ENCODE measurements at places on chromosomes 3 and 15. TPM values are rescaled to one million over a fixed set of nuclear protein-coding genes. Genes with fewer than 3 reads are reported as not detected.

DNA sequence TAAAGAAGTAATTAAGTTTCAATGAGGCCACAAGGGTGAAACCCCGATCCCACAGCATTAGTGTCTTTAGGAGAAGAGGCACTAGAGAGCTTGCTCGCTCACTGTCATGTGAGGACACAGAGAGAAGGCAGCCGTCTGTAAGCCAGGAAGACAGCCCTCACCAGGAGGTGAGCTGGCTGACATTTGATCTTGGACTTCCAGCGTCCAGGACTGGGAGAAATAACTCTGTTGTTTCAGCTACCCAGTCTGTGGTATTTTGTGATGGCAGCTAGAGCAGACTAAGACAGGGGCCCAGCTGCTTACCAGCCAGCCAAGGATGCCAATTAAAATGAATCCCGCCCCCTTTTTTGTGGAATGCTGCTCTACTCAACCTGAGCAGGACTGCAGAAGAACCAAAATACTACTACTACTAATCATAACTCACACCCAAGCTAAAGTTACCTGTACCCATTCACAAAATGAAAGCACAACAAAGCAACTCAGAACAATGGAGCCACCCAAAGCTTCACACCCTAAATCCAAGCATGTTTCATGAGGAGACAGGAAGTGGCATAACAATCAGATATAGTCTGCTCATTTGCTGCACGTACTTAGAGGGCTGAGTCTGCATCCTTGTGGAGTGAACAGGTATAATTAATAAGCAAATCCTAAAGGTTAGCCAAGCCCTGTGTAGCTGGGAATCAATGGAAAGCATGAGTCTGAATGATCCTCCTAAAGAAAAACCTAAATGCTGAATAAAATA, 35.6 kb upstream of the RHCG start:
- H3K27ac ChIP-seq = no peak overlapping the region
- no peak for DNase-seq
- H3K4me3 ChIP-seq = no peak overlapping the region

The RARB gene
- total RNA-seq = not detected

- no peak overlapping the region for H3K4me3 ChIP-seq
- DNase-seq = no peak
- no peaks in the 10 kb centered on the region for H3K27me3 ChIP-seq
- H3K4me1 ChIP-seq = no peaks in the 10 kb centered on the region
Measured at GRCh38 chr3:99418709-99419108, 219.7 kb upstream of the COL8A1 start.

The TADA3 gene
- total RNA-seq = 86.9 TPM

DNA sequence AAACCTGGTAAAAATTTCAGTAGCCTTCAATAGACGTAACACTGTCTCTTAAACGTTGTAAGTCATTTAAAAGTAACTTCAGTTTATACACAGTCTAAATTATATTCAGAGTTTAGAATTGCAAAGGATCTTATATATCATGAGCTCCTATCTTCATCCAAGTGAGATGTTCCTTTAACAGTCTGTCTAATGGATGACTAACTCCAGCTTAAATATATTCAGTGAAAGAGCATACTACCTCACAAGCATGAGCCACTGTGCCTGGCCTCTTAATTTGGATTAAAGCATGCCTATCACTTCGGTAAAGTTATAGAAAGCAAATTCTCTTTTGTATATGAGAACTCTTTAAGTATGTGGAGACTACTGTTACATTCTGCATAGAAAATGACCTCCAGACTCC, 7.0 kb downstream of the FYTTD1 start:
- no peak overlapping the region for H3K27ac ChIP-seq
- peaks cover 29% of the 10 kb centered on the region for H3K4me1 ChIP-seq
- peaks cover 8% of the 10 kb centered on the region for H3K36me3 ChIP-seq
- no peaks in the 10 kb centered on the region for H3K27me3 ChIP-seq
- DNase-seq = no peak

The CD86 gene
- total RNA-seq = 1.4 TPM

DNA sequence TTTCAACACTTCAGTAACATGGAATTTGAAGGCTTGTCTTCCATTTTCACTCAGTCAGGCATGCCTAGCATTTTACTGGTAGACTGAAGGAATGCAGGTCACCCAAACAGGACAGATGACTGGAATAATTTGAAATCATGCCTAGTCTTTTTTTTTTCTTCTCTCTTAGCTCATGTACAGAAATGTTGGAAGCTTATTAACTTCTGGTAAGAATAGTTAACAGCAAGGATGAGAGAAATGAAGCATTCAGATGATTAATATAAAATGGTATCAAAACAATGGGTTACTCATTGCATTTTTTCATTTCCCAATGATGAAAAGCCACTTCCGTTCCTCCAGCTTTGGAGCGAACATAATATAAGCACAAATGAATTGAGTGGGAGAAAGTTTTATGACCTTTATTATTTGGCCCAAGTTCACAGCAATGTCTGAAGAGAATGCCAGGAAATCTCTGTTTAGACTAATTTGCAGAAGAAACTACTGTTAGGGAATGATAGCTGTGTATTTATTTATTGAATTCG, 431.6 kb upstream of the RASGRP1 start:
- H3K4me1 ChIP-seq = peaks cover 4% of the 10 kb centered on the region
- no peak overlapping the region for H3K4me3 ChIP-seq
- no peaks in the 10 kb centered on the region for H3K36me3 ChIP-seq
- H3K27me3 ChIP-seq = peaks cover 2% of the 10 kb centered on the region
- H3K27ac ChIP-seq = no peak overlapping the region
- DNase-seq = no peak

GRCh38 chr3:45498532-45498931, 96.0 kb upstream of the LIMD1 start:
- no peak overlapping the region for H3K27ac ChIP-seq
- no peak for DNase-seq

DNA sequence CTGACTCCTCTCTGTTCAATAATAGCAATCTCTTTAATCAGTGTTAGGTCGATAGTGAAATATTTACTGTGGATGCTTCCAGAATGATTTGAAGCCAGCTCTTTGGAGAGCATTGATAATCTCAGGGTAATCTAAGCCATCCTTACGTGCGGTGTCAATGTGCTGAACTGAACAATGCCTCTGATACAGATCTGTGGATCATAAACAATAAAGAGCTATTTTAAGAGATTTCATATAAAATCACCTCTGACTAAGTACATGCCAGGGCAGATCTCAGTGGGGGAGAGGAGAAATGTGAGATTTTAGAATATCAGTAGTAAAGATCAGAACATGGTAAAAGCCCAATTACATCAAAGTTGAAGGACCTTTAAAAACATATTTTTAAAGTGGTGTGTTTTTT, 319.3 kb upstream of the GBE1 start:
- no peak for DNase-seq
- no peaks in the 10 kb centered on the region for H3K36me3 ChIP-seq
- H3K4me1 ChIP-seq = no peaks in the 10 kb centered on the region
- no peaks in the 10 kb centered on the region for H3K27me3 ChIP-seq

DNA sequence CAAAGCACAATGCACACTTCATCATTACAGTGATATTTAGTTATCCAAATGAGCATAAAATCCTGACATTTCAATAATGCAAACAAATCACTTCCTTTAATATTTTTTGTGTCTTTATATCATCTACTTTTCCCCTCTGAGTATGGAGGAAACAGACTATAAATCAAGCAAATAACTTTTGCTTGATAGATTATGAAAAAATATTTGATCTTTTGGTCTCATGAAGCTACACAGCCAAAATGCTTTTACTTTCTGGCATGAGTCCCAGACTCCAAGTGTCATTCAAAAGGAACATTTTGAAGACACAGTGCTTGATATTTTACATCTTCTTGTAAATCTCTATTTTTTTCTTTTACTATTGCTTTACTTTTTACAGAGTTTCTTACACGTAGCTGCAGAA, 215.3 kb upstream of the ROBO1 start:
- no peaks in the 10 kb centered on the region for H3K27me3 ChIP-seq
- H3K27ac ChIP-seq = no peak overlapping the region
- H3K4me3 ChIP-seq = no peak overlapping the region
- H3K4me1 ChIP-seq = no peaks in the 10 kb centered on the region
- no peaks in the 10 kb centered on the region for H3K36me3 ChIP-seq

The EMC7 gene
- 62.7 TPM for total RNA-seq

DNA sequence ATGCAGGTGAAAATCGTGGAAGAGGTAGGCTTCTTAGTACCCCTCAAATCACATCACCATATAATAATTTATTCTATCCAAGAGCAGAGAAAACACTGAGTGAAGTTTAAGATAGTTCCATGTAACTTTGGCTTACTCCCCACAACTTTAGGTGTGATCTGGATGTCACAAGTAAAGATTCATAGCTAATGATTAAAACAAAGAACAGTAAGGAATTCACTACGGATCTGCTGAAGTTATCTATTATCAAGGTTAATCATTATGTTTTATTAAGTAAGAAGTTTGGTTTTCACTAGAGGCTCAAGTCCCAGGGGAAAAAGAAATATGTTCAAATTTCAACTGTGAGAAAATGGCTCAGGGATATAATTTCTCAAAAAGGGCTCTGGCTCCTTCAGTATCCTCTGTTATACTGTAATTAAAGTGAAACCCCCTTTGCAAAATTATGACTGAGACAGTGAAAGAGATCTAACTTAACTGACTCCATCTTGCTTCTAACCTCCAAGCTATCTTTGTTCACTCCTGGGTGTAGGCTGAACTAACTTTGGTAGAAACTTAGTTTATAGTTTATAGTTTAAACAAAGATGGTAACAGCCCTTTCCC, 17.1 kb downstream of the CD80 start:
- H3K27me3 ChIP-seq = no peaks in the 10 kb centered on the region
- no peak for DNase-seq
- H3K4me1 ChIP-seq = peaks cover 7% of the 10 kb centered on the region
- no peak overlapping the region for H3K27ac ChIP-seq

DNA sequence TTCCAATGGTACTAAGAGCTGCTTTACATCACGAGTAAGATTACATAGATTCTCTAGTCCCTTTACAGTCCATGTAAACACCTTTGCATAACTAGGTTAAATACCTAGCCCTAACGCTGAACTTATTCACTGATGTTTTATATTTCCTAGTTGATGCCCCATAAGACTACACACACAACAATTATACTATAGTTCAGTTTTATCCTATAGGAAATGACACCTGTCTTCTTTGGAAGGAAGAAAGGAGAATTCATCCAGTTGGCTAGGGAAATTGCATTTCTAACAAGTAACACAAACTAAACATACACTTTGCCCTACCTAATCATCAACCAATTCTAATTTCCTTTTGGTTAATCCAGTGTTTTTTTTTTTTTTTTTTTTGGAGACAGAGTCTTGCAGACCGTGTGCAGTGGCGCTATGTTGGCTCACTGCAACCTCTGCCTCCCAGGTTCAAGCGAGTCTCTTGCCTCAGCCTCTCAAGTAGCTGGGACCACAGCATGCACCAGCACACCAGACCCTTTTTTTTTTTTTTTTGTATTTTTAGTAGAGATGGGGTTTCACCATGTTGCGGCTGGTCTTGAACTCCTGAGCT, 13.9 kb downstream of the PDE12 start:
- H3K27ac ChIP-seq = no peak overlapping the region
- H3K27me3 ChIP-seq = no peaks in the 10 kb centered on the region
- peaks cover 26% of the 10 kb centered on the region for H3K36me3 ChIP-seq
- no peak overlapping the region for H3K4me3 ChIP-seq
- no peak for DNase-seq
- peaks cover 8% of the 10 kb centered on the region for H3K4me1 ChIP-seq

The CCDC51 gene
- total RNA-seq = 24.3 TPM

GRCh38 chr3:116759316-116759715, 49.7 kb downstream of the TUSC7 start:
- no peak overlapping the region for H3K27ac ChIP-seq
- DNase-seq = no peak
- no peaks in the 10 kb centered on the region for H3K4me1 ChIP-seq
- H3K4me3 ChIP-seq = no peak overlapping the region
- H3K27me3 ChIP-seq = no peaks in the 10 kb centered on the region

The GP5 gene
- 0.24 TPM for total RNA-seq

The MLH1 gene
- total RNA-seq = 85.8 TPM

GRCh38 chr3:43319376-43319775, 33.0 kb downstream of the SNRK start:
- H3K4me3 ChIP-seq = no peak overlapping the region
- no peak overlapping the region for H3K27ac ChIP-seq
- peaks cover 3% of the 10 kb centered on the region for H3K36me3 ChIP-seq
- no peak for DNase-seq
- peaks cover 71% of the 10 kb centered on the region for H3K4me1 ChIP-seq
- H3K27me3 ChIP-seq = no peaks in the 10 kb centered on the region
